ENCODE measurements at places on chromosomes 12 and 14. TPM values are rescaled to one million over a fixed set of nuclear protein-coding genes. Genes with fewer than 3 reads are reported as not detected.

MYO1A gene
- 0.22 TPM for total RNA-seq

EPS8 gene
- total RNA-seq: 31.0 TPM

HCAR3 gene
- total RNA-seq: 0.34 TPM

FOXM1 gene
- 100 TPM for total RNA-seq

GPX2 gene
- total RNA-seq: 197 TPM

DCN gene
- not detected for total RNA-seq

NTF3 gene
- not detected for total RNA-seq

RNF212B gene
- total RNA-seq: not detected

RPL10L gene
- total RNA-seq: not detected

SDS gene
- total RNA-seq: 0.48 TPM

CD69 gene
- total RNA-seq: not detected

FAM90A1 gene
- total RNA-seq: 0.14 TPM

LRTM2 gene
- not detected for total RNA-seq

TAS2R20 gene
- total RNA-seq: not detected

NRIP2 gene
- total RNA-seq: not detected

VDR gene
- total RNA-seq: 3.9 TPM

ZC2HC1C gene
- total RNA-seq: 3.0 TPM

ADCY4 gene
- not detected for total RNA-seq

KCNA5 gene
- total RNA-seq: not detected

NOXRED1 gene
- 0.14 TPM for total RNA-seq

RNU4-1 gene
- total RNA-seq: not detected

KRT86 gene
- total RNA-seq: 30.3 TPM

MGP gene
- total RNA-seq: not detected

LALBA gene
- not detected for total RNA-seq

KRT5 gene
- total RNA-seq: 0.30 TPM
